ENCODE measurements at places on chromosomes 2 and 18.
A peak's percentile ranks its signal among the peaks of the same experiment; 100 is the strongest.

DNA sequence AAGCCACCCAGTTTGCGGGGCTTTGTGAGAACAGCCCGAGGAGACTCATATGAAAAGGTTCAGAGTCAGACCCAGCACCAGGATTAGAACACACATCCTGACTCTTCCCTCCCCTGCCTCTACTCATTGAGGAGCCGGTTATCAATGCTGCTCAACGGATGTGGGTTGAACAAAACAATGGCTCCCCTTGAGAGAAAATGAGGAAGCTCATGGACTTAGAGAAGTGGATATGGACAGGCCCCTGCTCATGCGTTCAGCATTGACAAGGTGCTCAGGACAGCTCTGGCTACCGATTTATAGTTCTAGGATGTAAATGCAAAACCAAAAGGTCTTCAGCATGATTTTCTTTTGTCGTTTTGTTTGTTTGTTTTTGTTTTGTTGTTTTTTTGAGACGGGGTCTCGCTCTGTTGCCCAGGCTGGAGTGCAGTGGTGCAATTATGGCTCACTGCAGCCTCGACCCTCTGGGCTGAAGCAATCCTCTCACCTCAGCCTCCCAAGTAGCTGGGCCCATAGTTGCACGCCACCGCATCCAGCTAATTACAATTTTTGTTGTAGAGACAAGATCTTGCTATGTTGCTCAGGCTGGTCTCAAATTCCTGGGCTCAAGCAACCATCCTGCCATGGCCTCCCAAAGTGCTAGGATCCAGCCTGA, 32.0 kb upstream of the AGAP1 start:
- no peak for DNase-seq

GRCh38 chr2:83971547-83971946, 487.5 kb downstream of the SUCLG1 start:
- DNase-seq, result no peak

GRCh38 chr2:238389988-238390589, 36.6 kb upstream of the ASB1 start:
- no peak for DNase-seq

DNA sequence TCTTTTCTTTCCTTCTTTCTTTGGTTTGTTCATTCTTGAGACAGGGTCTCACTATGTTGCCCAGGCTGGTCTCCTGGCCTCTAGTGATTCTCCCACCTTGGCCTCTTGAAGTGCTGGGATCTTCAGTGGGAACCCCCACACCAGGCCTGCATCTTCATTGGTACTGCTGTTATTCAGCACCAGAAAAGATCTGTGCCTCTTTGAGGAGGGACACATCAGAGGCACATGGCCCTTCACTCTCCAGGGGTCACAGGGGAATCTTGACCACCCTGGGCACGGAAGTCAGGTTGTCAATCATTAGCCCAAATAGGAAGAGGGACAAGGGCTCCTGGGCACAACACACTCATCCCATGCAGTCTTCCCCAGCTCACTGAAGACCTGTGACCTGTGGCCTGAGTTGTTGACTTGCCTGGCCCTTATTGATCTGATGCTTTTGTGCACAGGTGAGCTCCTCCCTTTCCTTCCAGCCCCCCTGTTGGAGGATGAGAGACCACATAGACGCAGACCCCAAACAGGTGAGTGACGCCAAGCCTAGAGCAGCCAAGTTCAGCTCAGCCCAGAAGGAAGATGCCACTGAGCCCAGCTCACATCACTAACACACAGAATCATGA, 33.0 kb upstream of the ODC1 start:
- no peak for DNase-seq

DNA sequence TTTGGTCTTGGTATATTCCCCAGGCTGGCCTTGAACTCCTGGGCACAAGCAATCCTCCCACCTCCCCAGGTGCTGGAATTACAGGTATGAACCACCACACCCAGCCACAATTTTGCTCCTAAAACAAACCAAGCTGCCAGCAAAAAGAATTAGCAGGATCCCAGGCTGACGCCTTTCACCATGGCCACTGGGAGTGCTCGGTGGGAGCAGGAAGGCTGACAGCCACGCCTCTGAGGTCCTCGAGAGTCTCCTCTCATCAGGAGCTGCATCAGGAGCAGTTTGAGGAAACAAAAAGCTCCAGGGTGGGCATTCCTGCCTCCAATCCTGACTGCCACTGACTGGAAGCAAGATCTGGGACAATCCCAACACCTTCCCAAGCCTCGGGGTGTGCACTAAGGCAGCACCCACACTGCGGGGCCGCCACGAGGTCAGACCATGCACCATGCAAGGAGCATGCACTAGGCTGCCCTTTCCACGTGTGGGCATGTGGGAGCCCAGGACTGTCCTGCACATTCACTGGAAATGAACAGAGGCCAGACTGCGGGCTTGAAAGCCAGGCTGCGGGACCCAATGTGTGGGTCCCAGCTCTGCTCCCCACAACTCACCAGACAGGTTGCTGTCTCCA, 51.4 kb downstream of the TFCP2L1 start:
- no peak for DNase-seq

DNA sequence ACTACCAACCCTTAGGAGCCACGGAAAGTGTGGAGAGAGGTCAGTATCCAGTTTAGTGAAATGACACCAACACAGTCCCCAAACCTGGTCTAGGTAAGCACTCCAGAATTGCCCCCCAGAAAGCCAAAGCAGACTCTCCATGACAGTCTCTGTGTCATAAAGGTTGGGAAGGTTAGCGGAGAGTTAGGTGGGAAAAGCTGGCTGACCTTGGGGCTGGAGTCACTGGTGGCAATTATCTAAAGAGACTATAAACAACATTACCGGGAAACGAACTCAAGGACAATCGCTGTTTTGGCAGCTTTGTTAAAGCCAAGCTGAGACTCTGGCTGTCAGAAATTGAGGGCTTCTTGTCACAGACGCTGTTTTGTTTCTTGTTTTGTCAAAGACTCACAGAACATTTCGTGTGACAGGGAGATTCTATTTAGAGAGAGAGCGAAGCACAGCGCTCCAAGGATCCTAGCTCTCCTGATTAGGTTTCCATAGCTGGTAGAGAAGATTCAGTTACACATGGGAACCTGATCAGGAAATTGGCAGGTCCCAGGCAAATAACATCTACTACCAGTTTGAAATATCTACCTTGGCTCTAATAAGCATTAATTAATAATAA, 111.3 kb downstream of the LNPK start:
- DNase-seq, result no peak

DNA sequence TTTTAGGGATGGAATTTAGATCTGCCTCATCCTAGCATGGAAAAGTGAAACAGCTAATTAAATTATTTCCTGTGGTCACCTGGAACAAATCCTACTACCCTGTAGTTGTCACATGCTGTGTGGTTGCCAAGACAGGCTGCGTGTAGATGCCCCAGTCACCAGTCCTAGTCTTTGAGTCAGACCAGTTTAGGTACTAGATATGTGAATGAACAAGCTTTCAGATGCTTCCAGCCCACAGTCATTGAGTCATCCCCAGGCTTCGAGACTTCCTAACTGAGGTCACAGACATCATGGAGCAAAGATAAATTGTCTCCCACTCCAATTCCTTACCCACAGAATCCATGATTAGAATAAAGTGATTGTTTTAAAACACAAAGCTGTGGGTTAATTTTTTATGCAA, 35.8 kb upstream of the GRB14 start:
- DNase-seq, result no peak

GRCh38 chr2:64750001-64750816, 96.5 kb upstream of the SERTAD2 start:
- DNase-seq, result peak; percentile 17

DNA sequence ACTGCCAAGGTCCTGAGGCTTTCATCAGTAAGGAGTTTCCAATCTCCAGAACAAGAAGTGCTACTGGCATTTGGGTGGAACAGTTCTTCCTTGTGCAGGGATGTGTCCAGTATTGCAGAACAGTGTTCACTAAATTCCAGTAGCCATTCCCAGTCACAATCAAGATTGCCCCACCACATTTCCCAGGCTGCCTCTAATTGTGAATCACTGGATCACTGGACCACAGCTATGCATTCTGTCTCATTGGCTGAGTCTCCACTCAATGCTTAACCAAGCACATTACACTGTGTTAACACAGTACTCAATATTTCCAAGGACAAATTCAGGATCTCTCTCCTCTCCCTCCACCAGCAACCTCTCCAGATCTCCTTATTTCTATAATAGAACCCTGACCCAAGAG, 160.2 kb upstream of the CCDC150 start:
- no peak for DNase-seq

- DNase-seq, result no peak
Observed at GRCh38 chr18:77645170-77645872, 395.7 kb downstream of the GALR1 start.

- DNase-seq, result no peak
Observed at GRCh38 chr2:206859330-206859739, 80.0 kb upstream of the CPO start.

DNA sequence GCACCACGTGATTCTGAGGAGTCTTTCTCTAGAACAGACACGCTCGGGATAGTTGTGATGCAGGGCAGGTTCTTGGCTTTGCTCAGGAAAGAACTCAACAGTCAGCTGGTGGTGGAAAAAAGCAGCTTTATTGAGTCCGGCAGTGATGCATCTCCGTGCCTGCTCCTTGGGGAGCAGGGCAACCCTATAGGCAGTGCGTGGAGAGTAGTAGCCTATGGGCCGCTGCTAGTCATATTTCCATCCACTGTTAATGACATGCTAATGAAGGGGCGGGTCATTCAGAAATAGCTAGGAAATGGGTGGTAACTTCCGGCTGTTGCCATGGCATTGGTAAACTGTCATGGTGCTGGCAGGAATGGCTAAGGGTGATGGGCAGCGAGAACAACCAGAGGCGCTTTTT, 11.6 kb upstream of the ACKR3 start:
- DNase-seq, result no peak

DNA sequence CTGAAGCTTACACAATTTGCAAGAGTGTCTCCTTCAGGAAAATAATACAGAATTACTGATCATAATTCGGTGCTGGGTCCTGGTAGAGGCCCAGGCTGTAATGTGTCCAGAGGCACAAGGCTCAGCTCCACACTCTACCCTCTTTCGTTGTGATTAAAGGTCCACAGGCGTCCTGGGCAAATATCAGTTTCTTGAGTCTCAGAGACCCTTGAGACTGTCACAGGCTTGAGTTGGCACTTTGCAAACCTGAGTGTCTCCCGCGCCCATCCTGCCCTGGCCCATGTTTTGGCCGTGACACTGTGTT, 46.9 kb upstream of the SMAD7 start:
- DNase-seq, result no peak

DNA sequence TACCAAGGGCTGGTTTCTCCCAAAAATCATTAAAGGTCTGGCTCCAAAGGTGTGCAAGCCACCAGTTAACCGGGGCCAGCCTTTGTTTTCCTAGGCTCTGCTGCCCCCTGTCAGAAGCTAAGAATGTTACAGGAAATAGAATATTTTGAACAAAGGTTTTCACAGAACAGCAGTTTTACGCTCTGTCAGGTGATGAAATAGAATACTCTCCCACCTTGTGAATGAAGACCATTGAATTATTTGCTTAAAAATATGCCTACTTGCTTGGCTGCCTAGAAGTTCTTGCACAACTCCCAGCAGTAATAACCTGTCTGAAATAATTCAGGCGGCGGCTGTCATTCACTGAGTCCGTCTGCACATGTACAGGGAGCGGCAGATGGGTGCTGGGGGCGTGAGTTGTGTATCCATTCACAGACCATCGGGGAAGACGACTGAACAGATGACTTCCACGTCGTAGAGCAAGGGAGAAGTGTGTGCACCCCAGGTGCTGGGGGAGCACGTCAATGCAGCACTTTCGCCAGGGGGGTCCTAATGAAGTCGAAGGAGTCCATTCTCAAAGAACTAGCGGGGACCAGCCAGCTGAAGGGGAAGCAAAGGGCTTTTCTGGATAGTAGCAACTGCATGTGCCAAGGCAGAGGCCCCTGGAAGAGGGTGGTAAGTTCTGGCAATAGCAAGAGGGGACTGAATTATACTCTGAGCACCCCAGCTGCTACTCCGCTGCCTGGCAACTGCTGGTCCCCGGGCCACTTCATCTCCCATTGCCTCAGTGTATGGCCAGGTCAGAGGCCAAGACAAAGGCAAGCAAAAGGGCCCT, 56.1 kb downstream of the SF3B1 start:
- peak; percentile 30 for DNase-seq

DNA sequence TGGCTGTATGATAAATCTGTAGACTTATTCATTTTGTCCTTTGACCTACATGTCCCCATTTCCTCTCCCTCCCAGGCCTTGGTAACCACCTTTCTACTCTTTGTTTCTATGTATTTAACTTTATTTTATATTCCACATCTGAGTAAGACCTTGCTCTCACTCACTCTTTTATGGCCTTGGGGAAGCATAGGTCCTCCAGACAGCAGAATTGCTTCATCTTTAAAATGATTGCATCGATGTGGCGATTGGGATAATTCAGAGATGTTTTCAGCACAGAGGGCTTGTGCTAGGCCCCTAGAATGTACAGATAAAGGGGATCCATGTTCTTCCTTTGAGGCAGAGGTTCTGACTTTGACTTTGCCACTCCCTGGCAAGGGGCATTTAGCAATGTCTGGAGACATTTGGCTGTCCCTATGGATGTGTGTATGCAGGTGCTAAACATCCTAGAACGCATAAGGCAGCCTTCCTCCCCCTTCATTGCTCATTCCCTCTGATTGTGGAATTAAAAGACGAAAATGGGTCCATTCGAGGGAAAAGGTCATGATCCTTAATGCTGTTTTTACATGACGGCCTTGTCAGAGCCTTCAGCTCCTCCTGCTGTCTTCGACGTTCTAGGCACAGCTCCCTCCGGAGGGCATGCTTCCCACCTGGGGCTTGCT, 1.2 kb upstream of the GPR39 start:
- DNase-seq, result no peak

DNA sequence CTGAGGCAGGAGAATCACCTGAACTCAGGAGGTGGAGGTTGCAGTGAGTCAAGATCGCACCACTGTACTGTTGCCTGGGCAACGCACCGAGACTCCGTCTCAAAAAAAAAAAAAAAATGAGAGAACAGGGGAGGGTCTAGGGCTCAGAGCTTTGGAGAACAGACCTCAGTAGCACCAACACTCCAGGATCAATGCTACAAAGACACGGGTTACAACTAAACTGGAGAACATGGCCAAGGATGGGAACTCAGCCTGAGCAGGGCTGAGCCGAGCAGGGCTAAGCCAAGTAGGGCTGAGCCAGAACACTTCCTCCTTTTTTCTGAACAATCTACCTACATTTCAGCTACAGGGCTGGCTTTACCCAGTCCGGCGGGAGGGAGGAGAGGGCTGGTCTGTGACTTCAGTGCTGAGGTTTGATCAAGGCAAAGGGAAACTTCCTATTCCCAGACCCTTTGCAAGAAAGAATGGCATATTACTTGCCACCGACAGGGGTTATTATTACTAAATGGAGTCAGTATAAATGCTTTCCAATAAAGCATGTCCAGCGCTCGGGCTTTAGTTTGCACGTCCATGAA, 2.9 kb upstream of the CASP8 start:
- DNase-seq, result no peak

- no peak for DNase-seq
Observed at GRCh38 chr2:2271469-2271941, 59.6 kb downstream of the MYT1L start.

- no peak for DNase-seq
Observed at GRCh38 chr2:108538000-108538625, 3.8 kb downstream of the LIMS1 start.
